Thyroid gland (tissue), 4 donors: ENCODE measurements at places on chromosomes 2 and 18. TPM values are rescaled to one million over a fixed set of nuclear protein-coding genes. Genes with fewer than 3 reads are reported as not detected.
A peak's percentile ranks its signal among the peaks of the same experiment; 100 is the strongest.

DNA sequence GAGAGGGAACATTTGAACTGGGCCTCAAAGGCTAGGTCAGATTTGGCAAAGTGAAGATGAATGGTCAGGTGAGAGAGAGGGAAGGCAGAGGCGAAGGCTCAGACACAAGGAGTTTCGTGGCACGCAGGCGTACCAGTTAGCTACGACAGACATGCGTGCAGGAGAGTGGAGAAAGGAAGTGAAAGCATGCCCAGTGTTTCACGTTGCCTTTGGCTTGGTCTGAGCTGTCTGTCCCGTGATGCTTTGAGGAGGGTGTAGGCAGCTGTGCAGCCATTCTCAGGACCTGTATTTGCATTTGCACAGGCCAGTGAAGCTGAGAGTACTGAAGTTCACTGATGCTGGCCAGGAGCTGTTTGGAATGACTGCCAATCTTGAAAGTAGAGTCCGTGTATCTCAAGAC is 69.5 kb downstream of the HNRNPLL start:
- no peaks in the 10 kb centered on the region for H3K27me3 ChIP-seq
- H3K4me1 ChIP-seq: peaks cover 9% of the 10 kb centered on the region
- peak; percentile 37 for DNase-seq
- H3K36me3 ChIP-seq: no peaks in the 10 kb centered on the region
- H3K4me3 ChIP-seq: no peak overlapping the region
- no peak overlapping the region for H3K27ac ChIP-seq

- no peaks in the 10 kb centered on the region for H3K27me3 ChIP-seq
- peak; percentile 83 for DNase-seq
- H3K4me3 ChIP-seq: no peak overlapping the region
- peaks cover 12% of the 10 kb centered on the region for H3K4me1 ChIP-seq
- no peak overlapping the region for H3K27ac ChIP-seq
- H3K36me3 ChIP-seq: no peaks in the 10 kb centered on the region
These were observed 88.7 kb upstream of the CXCR4 start for GRCh38 chr2:136206613-136207012.

DNA sequence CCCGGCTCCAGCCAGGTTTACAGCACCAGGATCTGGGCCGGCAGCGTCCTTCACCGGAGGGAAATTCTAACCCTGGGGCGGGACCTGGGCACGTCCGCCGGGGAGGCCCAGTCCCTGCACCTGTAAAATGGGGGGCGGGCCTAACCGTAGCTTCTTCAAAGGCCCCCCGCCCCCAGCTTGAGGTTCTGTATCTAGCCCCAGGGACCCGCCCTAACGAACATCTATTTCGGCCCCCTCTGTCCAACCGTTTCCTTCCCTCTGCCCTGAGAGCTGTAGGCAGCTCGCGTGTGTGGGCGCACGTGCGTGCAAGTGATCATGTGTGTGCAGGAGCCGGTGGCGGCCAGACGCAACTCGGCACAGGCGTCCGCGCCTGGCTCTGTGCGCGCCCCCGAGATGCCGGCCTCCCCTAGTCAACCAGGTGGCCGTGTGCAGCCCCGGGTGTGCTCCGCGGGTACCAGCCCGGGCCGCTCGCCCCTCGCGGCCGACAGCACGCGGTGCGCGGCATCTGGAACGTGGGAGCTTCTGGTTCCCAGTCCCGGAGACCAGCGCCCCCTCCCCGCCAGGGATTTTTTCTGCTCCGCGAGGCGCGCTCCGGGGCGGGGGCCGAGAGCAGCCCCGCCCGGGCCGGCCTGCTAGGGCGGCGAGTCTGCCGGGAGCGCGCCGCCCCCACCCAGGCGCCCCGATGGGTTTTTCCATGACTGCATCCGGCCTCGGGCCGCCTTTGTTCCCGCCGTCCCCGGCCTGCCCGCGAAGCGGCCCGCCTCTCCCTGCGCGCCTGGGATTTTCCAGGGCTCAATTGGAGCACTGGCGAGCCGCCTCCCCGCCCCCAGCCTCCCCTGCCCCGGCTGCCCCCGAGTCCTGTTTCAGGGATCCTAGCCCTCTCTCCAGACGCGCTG is 21.2 kb downstream of the TEX44 start:
- H3K27ac ChIP-seq: peak overlapping the region; percentile 98
- no peaks in the 10 kb centered on the region for H3K27me3 ChIP-seq
- DNase-seq: peak; percentile 92
- H3K36me3 ChIP-seq: no peaks in the 10 kb centered on the region
- peaks cover 40% of the 10 kb centered on the region for H3K4me1 ChIP-seq

GRCh38 chr2:109454304-109454703 is 159.5 kb downstream of the SEPTIN10 start:
- no peaks in the 10 kb centered on the region for H3K36me3 ChIP-seq
- H3K4me1 ChIP-seq: peaks cover 56% of the 10 kb centered on the region
- H3K27ac ChIP-seq: peak overlapping the region; percentile 7
- H3K27me3 ChIP-seq: no peaks in the 10 kb centered on the region
- H3K4me3 ChIP-seq: no peak overlapping the region

GRCh38 chr2:25168256-25169072 is at the start of gene POMC:
POMC (minus strand) TSS chr2:25168580; CDS start chr2:25164772, 3,808 bp downstream.
- peaks cover 8% of the 10 kb centered on the region for H3K27me3 ChIP-seq
- H3K36me3 ChIP-seq: no peaks in the 10 kb centered on the region
- DNase-seq: peak; percentile 48
- peaks cover 12% of the 10 kb centered on the region for H3K4me1 ChIP-seq
- no peak within 1 kb of the TSS for H3K27ac ChIP-seq

DNA sequence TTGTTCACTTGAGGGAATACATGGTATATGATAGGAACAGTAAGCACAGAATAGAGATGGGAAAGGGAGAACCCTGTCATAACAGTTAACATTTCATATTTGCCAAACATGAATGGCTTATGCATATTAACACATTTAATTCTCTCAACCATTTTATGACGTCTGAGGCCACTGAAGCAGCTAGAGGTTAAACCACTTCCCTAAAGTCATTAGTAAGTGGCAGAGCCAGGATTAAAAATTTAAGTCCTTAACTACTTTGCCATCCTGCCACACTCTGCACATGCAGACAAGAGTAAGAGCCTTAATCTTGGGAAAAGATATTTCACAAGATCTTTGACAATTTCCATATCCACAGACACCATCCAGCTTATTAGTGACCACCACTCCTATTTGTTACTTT is 2.1 kb downstream of the LIPT1 start:
- no peaks in the 10 kb centered on the region for H3K36me3 ChIP-seq
- H3K27me3 ChIP-seq: no peaks in the 10 kb centered on the region
- no peak overlapping the region for H3K27ac ChIP-seq
- H3K4me1 ChIP-seq: peaks cover 28% of the 10 kb centered on the region
- DNase-seq: no peak

DNA sequence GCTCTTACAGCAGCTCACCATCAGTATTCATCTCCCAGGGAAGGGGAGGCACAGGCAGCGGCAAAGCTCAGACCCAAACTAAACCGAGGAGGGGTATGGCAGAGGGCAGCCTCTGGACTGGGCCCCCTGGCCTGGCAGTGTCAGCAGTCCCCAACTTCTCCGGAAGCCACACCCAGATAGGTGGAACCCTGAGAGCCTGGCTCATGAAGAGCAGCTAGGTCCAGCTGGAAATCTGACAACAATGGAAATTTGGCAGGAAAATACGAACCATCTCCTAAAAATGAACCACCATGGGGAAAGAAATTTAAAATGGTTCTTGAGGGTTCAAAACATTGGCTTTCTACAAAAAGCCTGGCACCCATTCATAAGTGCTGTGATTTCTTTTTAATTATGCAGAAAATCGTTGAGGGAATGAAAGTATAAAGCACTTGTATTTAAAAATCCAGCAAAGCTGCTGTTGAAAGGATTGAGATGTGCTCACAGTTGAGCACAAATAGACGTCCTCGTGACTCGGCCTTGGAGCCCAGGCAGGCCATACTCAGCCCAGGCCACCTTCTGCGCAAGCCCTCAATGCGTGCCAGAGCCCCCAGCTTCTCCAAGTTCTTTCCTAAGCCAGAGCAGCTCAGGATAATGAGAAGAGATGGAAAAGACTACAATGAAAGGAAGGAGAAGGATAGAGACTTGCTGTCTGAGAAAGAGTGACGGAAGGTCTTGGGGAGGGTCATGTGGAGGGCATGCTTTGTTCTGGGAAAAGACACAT is 93.0 kb downstream of the COL6A3 start:
- H3K27me3 ChIP-seq: no peaks in the 10 kb centered on the region
- peak; percentile 29 for DNase-seq
- H3K27ac ChIP-seq: peak overlapping the region; percentile 69
- H3K4me1 ChIP-seq: peaks cover 30% of the 10 kb centered on the region
- H3K36me3 ChIP-seq: no peaks in the 10 kb centered on the region

DNA sequence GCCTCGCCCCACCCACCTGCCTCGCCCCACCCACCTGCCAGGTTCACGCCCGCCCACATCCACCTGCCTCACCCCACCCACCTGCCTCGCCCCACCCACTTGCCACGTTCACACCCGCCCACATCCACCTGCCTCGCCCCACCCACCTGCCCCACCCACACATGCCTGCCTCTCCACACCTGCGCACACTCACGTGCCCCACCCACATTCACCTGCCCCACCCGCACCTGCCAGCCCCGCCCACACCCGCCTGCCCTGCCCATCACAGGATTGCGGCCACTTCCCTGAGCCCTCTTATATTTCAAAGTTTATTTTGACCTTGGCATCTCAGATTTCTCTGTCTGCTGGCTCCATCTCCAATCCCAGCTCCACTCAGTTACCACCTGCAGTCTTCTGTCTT is 217.5 kb upstream of the SOX11 start:
- H3K36me3 ChIP-seq: no peaks in the 10 kb centered on the region
- H3K27me3 ChIP-seq: no peaks in the 10 kb centered on the region

DNA sequence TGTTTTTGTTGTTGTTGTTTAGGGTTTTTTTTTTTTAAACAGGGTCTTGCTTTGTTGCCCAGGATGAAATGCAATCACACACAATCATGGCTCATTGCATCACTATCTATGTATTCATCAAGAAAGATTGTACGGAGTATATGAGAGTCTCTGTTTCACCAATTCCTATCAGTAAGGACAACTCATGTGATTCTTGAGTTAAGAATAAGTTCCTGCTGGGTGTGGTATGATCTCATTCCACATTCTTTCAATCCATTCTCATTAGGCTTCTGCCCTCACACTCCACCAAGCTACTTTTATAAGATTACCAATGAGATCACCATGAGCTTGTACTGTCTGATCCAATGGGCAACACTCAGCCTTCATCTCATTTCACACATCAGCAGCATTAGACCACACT is 9.1 kb upstream of the AP1S3 start:
- DNase-seq: no peak
- no peak overlapping the region for H3K4me3 ChIP-seq
- no peaks in the 10 kb centered on the region for H3K4me1 ChIP-seq
- no peaks in the 10 kb centered on the region for H3K36me3 ChIP-seq

- H3K4me3 ChIP-seq: no peak overlapping the region
- H3K27ac ChIP-seq: no peak overlapping the region
- H3K36me3 ChIP-seq: no peaks in the 10 kb centered on the region
These were observed 15.8 kb upstream of the VWC2L start for GRCh38 chr2:214395040-214395439.

DNA sequence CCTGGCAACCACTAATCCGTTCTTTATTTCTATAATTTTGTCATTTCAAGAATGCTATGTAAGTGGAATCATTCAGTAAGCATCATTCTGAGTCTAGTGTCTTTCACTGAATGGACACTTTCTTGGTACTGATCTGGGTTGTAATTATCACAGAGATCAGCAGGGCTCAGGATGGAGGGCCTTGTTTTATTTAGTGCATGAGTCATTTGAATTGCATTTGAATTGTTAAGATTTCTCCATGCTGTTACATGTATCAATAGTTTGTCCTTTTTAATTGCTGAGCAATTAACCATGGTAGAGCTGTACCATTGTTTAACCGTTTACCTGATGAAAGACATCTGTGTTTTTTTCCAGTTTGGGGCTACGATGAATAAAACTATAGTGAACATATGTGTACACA is 256.4 kb downstream of the THSD7B start:
- no peak overlapping the region for H3K27ac ChIP-seq
- DNase-seq: no peak
- no peaks in the 10 kb centered on the region for H3K36me3 ChIP-seq
- no peak overlapping the region for H3K4me3 ChIP-seq
- no peaks in the 10 kb centered on the region for H3K4me1 ChIP-seq

GRCh38 chr2:223930103-223930976 is 14.8 kb downstream of the WDFY1 start:
- H3K4me1 ChIP-seq: peaks cover 23% of the 10 kb centered on the region
- no peaks in the 10 kb centered on the region for H3K27me3 ChIP-seq

- DNase-seq: no peak
- H3K27ac ChIP-seq: peak overlapping the region; percentile 9
- H3K36me3 ChIP-seq: no peaks in the 10 kb centered on the region
- no peaks in the 10 kb centered on the region for H3K27me3 ChIP-seq
- H3K4me3 ChIP-seq: no peak overlapping the region
- peaks cover 53% of the 10 kb centered on the region for H3K4me1 ChIP-seq
These were observed 36.9 kb downstream of the RAPH1 start for GRCh38 chr2:203498161-203498560.

DNA sequence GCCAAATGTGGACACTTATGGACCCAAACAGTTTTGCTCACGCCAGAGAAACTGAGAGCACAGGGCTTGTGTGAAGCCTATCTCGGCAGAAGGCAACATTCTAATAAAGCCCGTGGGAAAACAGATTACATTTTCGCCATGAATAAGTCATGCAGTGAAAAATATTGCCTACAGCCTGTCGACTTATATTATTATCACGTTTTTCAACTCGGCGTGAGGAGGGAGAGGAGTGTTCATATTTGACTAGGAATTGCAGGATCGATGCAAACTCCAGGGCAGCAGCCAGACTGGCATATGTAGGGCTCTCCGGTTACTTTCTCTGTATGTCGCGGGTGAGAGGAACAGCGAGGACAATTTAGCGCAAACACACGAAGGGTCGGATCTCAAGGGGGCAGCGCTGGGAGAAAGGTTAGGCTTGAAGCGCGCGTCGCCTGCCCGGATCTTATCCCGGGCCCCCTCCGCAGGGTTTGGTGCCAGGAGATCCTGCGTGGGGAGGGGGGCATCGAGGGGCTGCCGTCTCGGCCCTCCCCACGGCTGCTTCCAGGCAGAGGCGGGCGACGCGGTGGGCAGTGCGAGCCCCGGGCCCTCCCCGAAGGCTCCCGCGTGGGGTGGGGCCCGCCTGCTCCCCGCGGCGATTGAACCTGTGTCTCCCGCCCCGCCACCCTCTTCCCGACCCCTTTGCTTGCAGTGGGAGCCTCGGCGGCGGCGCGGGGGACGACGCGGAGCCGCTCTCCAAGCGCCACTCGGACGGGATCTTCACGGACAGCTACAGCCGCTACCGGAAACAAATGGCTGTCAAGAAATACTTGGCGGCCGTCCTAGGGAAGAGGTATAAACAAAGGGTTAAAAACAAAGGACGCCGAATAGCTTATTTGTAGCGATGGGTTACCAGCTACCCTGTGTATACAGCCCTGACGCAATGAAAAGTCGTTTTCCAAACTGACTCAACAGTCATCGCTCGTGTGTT is 4.4 kb downstream of the ADCYAP1 start:
- DNase-seq: no peak
- peaks cover 24% of the 10 kb centered on the region for H3K4me1 ChIP-seq
- H3K27ac ChIP-seq: no peak overlapping the region
- peak overlapping the region; percentile 34 for H3K4me3 ChIP-seq
- H3K36me3 ChIP-seq: no peaks in the 10 kb centered on the region

- H3K27me3 ChIP-seq: no peaks in the 10 kb centered on the region
- no peak for DNase-seq
- no peaks in the 10 kb centered on the region for H3K4me1 ChIP-seq
- H3K27ac ChIP-seq: no peak overlapping the region
- H3K36me3 ChIP-seq: no peaks in the 10 kb centered on the region
These were observed 211.0 kb downstream of the SH3BP4 start for GRCh38 chr2:235162837-235163197.

Gene DPP4
- 3.0 TPM for total RNA-seq

Gene CMPK2
- total RNA-seq: 15.3 TPM

Gene ERFE
- total RNA-seq: 15.3 TPM

Gene ZSCAN30
- 33.7 TPM for total RNA-seq

Gene WBP1
- 109 TPM for total RNA-seq

Gene TFCP2L1
- total RNA-seq: 178 TPM

Gene ALPP
- total RNA-seq: not detected

Gene CHST9
- not detected for total RNA-seq
